Caco-2 (cell line): ENCODE measurements at places on chromosomes 5 and 9. TPM values are rescaled to one million over a fixed set of nuclear protein-coding genes. Genes with fewer than 3 reads are reported as not detected.
A peak's percentile ranks its signal among the peaks of the same experiment; 100 is the strongest.

Gene RANBP3L
- 0.20 TPM in 1 of 2 replicates, not detected in the other for total RNA-seq

Gene SLIT3
- total RNA-seq, result 2.0 and 2.1 TPM in 2 replicates

Gene LEAP2
- total RNA-seq, result 1.1 and 4.1 TPM in 2 replicates

Gene SURF6
- total RNA-seq, result 31.6 and 32.4 TPM in 2 replicates

Gene IL4
- not detected in 2 replicates for total RNA-seq

Gene FOXD4L3
- 0.23 TPM in 1 of 2 replicates, not detected in the other for total RNA-seq

Gene RGS7BP
- total RNA-seq, result not detected in 2 replicates

Gene SLC27A6
- not detected in 2 replicates for total RNA-seq

Gene UBTD2
- total RNA-seq, result 32.4 and 33.2 TPM in 2 replicates

Gene GDNF
- not detected in 2 replicates for total RNA-seq

- DNase-seq, result no peak
Measured at GRCh38 chr5:62974623-62975022, 396.0 kb downstream of the LRRC70 start.

DNA sequence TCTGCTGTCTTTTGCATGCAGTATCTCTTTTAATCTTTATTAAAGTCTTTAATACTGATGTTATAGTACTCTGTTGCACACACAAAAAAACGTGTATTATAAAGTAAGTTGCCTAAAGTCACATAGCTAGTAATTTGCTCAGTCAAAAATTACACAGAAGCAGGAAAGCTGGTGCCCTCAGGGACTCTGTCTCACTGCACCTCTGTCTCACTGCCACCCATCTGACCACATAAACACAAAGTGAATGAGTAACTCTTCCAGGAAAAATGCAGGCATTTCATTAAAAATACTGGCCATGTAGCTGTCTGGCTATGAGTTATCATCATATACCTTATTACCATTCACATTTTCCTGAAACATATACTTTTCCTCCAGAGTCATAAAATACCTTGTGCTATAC, 591.7 kb downstream of the CSNK1G3 start:
- DNase-seq, result no peak

DNA sequence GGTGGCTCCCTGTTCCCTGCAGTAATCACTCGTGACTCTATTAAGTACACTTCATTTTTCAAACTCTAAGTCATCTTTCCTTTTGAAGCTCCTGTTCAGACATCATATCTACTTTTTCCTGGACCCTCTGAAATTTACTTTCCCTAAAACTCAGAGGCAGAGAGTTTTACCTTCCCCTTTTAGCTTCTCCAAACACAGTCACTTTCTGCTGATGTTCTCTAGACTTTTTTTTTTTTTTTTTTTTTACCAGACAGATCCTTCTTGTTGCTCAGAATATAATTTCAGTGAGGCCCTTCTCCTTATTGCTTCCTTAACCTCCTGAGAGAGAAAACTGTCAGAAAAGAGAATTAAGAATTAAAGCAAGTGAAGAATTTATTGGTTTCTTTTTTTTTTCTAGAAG, 86.6 kb upstream of the LRRTM2 start:
- DNase-seq, result no peak

DNA sequence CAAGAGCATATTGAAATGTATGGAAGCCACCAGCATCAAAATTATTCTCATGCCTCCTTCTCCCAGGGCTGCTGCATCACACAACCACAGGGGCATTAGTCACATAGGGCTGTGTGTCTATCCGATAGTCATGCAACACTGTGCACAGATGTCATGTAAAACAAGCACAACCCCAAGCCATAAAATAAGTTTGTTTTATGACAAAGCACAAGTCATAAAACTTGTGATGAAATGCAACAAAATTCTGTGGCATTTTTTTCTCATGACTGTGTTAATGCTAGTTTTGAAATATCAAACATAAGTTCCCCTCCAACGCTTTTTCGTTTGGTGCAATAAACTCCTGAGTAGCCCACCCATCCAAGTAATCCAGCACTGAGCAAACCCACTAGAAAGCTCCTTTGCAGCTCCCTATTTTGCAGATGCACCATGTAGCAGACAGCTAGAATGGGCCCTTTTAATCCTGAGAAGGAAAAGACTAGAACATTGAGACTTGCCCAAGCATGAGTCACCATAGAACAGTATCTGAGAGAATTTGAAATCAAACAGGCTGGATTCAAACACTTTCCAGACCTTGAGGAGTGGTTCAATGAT, 93.3 kb upstream of the ZNF366 start:
- DNase-seq, result peak; percentile 21

DNA sequence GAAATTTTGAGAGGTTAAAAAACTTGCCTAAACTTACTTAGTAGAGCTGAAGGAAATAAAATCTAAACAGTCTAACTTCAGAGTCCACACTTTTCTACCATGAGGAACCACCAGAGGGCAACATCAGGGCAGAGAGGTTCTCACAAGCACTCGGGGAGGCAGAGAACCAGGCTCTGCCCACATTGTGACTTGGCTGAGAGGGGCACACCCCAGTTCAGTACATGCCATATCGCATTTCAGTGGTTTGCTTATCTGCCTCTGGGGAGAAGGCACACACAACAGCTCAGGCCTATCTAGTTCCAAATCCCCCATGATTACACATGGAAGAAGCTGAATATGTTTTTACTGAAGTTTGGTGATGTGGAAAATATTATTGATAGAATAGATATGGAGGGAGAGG, 49.2 kb downstream of the EQTN start:
- peak; percentile 1 for DNase-seq

- DNase-seq, result no peak
Measured at GRCh38 chr9:115212832-115213231, 94.9 kb upstream of the TNC start.

DNA sequence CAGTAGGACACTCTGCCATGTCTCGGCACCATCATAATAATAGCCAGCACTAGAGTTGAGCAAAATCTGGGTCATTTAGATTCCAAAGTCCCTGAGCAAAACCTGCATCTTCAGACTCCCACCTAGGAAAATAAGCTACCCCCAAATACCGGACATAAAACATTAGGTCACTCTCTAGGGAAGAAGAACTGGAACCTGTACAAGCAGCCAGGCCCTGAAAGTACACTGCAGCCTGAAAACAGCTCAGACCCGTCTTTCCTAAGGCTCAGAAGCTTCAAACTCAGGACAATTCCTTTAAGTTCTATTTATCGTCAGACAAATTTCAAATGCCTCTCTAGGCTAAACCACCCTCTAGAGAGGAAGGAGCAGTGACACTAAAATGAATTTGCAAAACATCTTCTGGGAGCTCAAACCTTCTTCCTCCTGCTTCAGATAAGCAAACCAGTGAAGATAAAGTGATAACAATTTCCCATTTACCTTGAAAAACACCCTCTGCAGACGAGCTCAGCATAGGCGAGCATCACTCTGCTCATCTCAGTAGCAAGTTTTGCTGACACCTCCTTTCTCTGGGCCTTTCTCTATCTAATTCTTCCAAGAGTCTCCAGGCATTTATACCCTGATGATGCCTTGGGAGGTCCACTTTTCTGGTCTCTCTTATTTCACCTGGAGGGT, 34.0 kb downstream of the ADAM19 start:
- no peak for DNase-seq

GRCh38 chr9:19493174-19493811, 84.5 kb downstream of the ACER2 start:
- DNase-seq, result peak; percentile 51

DNA sequence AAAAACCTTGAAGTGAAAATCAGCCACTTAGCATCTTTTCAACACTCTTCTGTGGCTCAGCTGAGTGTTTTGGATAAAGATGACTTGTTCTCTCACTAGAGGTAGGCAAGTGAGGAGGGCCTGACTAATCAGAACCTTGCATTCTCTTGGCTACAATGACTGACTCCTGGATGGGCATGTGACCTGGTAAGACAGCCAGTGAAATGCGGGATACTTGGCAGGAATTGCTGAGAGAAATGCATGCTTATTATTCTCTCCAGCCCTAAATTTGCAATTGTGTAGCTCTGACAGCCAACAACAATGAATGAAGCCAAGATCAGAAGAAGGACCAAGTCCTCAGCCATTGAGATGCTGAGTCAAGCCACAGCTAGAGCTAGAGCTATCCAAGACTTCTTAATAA, 490.5 kb upstream of the ZNF608 start:
- no peak for DNase-seq

DNA sequence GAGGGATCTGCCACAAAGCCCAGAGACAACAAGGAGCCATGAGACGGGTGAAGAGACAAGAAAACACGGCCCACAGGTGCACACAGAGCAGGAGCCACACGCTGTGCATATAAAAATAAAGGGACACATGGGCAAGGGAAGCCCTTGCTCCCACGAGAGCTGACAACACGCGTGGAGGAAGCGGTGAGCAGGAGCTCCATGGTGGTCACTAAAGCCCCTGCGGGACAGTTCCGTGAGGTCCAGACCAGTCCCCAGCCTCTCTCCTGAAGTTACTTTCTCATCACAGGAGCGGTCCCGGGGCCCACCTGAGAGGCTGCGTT, 90.7 kb downstream of the CAMSAP1 start:
- DNase-seq, result no peak

DNA sequence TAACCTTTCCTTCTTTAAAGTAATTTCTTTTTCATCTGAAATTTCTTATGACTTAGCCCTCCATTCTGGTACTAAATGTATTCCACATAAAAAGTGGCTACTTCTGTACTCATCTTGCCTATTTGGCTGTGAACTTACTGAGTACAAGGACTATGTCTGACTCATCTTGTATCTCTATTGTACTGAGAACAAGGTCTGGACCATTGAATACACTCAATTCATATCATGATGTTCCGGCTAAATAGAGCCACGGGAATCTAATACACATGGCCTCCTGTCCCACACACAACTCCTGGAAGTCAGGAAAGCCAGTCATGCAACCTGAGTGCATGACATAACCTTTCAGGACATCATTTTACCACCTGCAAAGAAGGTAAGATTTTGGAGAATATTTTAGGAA, 203.9 kb downstream of the PLK2 start:
- no peak for DNase-seq
